Dorsolateral prefrontal cortex (tissue), 122 donors: ENCODE measurements at places on chromosomes 1 and 21. TPM values are rescaled to one million over a fixed set of nuclear protein-coding genes. Genes with fewer than 3 reads are reported as not detected.

Gene ZNF593OS
- not detected for total RNA-seq

DNA sequence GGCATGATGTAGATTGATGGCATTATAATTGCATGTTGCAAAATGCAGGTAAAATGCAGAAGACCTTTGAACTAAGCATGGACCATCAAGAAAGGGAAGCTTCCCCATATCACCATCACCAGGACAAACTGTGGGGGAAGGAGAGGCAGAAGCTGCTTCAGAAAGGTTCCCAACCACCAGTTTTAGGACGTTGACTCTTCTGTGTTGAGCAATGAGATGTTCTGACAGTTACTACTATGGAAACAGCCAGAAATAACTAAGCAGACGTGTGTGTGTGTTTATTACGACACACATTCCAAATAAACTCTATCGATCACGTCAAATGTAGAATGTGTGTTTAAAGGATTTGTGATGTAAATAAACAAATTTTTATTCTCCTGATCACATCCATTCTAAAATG is 110.2 kb upstream of the PLD5 start:
- DNase-seq, result no peak

DNA sequence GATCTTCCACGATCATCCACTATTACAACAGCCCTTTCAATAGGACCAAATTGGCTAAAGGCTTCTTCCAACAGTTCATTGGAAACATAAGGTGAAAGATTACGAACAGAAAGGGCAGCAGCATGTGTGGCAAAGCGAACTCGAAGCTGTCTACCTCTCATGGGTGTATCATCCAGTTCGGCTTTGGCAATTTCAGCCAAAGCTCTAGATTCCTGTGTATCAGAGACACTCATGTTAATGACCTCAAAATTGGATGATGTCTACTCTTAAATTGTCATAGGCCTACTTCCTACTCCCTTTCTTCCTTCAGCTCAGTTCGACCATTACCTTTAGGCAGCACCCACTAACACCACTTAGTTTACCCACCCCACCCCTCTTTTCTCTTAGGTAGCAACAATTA is 2.2 kb downstream of the SFPQ start:
- DNase-seq, result no peak

DNA sequence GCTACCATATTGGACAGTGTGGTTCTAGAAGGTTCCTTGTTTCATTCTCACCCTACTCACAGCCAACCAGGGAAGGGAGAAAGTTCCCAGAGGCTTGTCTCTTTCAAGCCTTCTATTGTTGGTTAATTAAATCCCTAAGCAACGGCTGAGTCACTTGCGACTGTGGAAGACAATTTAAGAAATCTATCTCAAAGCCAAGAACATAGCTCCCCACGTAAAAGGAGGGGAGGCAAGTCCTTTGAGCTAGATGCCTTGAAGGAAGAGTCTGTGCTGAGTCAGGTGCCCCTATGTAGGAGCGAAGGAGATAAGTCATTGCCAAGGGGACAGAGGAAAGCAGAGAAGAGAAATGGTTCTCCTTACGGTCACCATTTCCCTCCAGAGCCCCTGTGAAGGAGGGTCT is 79.4 kb upstream of the PPP2R5A start:
- DNase-seq, result no peak
